Bone marrow (tissue), 2 donors: ENCODE measurements at places on chromosomes 12 and 14.

DNA sequence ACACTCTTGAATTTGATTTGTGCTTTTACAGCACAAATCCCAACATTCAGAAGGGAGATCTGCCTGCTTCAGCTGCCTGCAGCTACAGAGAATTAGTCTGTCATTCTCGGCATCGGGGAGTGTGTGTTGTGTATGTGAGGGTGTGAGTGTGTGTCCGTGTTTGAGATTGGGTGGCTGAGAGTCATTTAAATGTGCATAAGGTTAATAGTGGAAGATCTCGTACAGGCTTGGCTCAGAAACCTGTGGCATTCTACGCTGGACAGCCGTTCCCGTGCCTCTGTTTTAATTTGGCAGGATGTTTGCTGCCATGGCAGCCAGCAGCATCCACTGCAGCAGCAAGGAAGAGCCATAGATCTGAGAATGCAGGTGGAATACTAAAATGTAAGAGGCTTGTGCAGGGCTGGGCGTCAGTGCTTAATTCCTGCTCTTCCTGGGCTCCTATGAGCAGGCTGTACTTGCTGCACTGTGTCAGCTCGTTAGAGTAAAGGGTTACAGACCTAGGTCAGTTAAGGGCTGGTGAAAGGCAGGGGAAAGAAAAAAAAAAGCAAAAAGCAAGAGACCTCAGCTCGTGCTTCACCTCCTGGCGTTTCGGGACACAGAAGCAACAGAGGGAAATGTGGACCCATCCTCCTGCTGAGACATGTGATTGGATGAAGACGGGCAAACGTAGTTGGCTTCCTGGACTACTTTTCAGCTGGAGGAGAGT is 205.4 kb downstream of the NAV3 start:
- no peak for DNase-seq

- DNase-seq, result no peak
Observed at GRCh38 chr12:68538726-68539614, 71.7 kb upstream of the RAP1B start.

GRCh38 chr12:114904254-114905003 is 220.5 kb upstream of the TBX3 start:
- DNase-seq, result no peak

GRCh38 chr12:48176417-48176751 is 7.1 kb upstream of the CCDC184 start:
- DNase-seq, result no peak

GRCh38 chr12:110279566-110280375 is 1.3 kb upstream of the ATP2A2 start:
- no peak for DNase-seq

DNA sequence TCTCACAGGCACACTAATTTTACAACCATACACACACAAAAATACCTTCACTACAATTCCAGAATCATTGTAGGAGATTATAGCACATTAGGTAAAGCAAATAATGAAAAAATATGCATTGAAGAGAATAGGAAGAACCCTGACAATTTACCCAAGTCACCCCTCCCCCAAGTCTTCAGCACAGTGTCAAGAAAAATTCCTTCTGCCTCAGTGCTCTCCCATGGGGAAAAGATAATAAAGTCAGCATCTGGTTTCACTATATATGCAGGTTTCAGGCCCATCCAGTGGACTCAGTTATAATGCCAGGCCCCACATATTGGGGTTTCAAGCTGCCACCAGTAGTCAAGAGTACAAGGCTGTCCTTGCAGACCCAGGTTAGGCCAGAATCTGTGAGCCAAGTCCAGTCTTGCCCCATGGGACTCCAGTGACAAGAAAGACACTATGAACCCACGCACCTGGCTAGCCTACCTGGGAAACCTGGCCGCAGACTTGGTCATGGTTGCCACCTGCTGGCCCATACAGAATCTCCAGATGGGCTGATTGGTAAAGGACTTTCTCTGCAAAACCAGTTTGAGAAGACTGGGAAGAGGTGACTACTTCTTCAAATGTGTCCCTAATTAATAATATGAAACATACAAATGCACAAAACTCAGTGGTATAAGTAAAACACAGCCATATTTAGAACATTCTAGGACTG is 398.6 kb upstream of the FLRT2 start:
- no peak for DNase-seq

GRCh38 chr12:64170024-64170423 is 52.1 kb downstream of the KICS2 start:
- DNase-seq, result no peak

DNA sequence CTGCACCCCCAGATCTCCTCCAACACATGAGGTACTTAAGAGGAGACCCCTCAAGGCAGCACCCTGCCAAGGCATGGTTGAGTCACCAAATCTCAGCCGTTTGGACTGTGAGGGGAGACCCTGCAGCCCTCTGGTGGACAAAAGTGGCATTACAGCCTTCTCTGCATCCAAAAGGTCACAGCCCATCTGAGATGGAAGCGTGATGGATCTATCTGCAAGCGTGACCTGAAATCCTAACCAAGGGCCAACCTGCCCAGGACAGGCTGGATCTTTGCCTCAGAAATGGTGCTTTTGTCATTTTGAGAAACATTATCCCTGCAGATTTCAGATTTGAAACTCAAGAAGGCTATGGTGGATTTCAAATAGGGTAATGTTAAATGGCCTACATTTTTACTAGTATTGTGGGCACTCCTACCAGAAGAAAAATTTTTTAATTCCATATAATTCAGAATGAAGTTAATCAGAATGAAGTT is 23.7 kb upstream of the DHRS4 start:
- peak; percentile 51 for DNase-seq

DNA sequence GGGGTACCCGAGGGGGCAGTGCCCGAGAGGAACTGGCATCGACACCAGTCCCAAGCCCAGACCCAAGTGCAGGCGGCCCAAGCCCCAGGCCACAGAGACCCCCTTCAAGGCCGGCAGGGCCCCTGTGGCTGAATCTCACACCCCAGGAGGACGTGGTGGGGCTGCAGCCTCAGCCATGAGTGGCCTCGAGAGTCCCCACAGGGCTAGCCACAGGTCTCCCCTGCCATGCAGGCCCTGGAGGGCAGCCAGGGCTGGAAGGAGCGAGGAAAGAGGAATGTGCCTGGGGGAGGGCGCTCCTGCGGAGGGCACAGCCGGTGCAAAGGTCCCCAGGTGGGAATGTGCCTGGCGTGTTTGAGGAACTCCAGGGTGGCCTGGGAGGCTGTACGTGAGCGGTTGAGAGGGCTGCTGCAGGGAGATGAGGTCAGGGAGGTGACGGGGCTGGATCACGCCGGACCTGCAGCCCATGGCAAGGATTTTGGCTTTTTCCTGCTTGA is 86.1 kb downstream of the NCOR2 start:
- DNase-seq, result no peak

DNA sequence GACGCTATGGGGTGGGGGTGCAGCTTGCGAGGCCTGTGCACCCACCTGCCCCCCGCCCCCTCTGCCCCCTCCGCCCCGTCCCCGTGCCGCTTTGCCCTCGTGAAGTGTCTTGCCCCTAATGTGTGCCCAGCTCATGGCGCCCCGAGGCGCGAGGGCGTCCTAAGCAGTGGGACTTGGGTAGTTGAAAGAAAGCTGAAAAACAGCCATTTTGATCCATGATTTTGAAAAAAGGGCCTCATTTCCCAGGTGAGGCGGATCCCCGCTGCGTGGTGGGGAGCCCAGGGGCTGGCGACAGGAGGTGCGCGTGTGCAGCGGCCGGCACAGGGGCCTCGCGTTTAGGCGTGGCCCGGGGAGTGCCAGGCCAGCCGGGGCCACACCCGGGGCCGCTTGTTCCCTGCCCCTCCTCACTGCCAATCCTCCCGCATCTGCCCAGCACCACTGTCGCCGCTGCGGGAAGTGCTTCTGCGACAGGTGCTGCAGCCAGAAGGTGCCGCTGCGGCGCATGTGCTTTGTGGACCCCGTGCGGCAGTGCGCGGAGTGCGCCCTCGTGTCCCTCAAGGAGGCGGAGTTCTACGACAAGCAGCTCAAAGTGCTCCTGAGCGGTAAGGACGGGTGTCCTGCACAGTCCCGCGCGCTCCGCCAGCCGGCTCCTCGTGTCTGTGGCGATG is 11.8 kb downstream of the ZFYVE21 start:
- no peak for DNase-seq
